A172 (cell line): ENCODE measurements at places on chromosomes 2 and 18. TPM values are rescaled to one million over a fixed set of nuclear protein-coding genes. Genes with fewer than 3 reads are reported as not detected.

Gene POTEI
- total RNA-seq = not detected in 2 replicates

Gene ACVR1C
- total RNA-seq = not detected in 2 replicates

Gene ASB18
- not detected in 2 replicates for total RNA-seq

GRCh38 chr2:143139835-143140393, 10.7 kb downstream of the ARHGAP15 start:
- no peak for DNase-seq
